ENCODE measurements at places on chromosomes 5 and 9. TPM values are rescaled to one million over a fixed set of nuclear protein-coding genes. Genes with fewer than 3 reads are reported as not detected.

GRCh38 chr9:87850391-87850790, 32.3 kb upstream of the SPATA31E1 start:
- no peak for DNase-seq
- H3K27me3 ChIP-seq = 0 out of 3 replicates have a peak, but pooled peaks cover 4% of the 10 kb centered on the region
- H3K4me3 ChIP-seq = no peak overlapping the region
- no peaks in the 10 kb centered on the region for H3K36me3 ChIP-seq
- H3K4me1 ChIP-seq = no peaks in the 10 kb centered on the region
- H3K27ac ChIP-seq = no peak overlapping the region

DNA sequence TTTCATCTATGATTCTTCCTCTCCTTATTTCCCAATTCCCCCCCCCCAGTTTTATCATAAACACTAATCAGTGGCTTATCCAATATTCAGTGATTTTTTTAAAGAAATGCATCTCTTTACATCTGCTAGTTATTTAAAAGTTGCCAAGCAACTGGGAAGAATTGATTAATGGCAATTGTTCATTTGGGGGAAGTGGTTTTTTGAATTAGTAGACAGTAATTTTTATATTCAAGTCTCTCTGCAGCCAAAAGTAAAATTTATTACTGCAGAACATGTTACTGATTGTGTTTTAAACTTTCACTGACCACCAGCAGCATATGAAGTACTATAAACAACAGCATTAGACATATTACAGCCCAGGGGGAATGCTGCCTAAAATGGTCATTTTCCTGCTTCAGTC, 308.8 kb upstream of the NREP start:
- no peak overlapping the region for H3K27ac ChIP-seq
- DNase-seq = no peak
- H3K27me3 ChIP-seq = no peaks in the 10 kb centered on the region
- no peaks in the 10 kb centered on the region for H3K4me1 ChIP-seq

DNA sequence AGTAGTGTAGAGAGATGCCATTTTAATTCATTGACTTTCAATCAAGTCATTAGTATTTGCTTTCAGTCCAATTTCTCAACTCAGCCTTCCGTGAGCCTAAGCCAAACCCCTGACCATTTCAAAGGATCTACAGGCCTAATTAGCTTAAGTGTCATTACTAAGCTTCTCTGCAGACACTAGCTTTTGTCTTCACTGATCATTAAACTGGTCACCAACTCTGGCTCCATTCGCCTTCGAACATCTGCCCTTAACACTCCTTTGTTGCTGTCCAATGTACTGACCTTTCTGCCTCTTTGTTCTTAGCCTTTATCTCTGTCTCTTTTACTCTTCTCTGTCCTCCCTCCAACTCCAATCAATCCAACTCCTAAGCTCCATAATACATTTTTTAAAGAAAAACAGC, 299.3 kb downstream of the DIRAS2 start:
- no peaks in the 10 kb centered on the region for H3K36me3 ChIP-seq
- no peaks in the 10 kb centered on the region for H3K27me3 ChIP-seq
- DNase-seq = no peak

The PCDHGA11 gene
- total RNA-seq = not detected

- no peak overlapping the region for H3K27ac ChIP-seq
- no peak for DNase-seq
- H3K4me3 ChIP-seq = no peak overlapping the region
- no peaks in the 10 kb centered on the region for H3K27me3 ChIP-seq
These were observed 393.5 kb downstream of the DIRAS2 start for GRCh38 chr9:90249094-90249493.

DNA sequence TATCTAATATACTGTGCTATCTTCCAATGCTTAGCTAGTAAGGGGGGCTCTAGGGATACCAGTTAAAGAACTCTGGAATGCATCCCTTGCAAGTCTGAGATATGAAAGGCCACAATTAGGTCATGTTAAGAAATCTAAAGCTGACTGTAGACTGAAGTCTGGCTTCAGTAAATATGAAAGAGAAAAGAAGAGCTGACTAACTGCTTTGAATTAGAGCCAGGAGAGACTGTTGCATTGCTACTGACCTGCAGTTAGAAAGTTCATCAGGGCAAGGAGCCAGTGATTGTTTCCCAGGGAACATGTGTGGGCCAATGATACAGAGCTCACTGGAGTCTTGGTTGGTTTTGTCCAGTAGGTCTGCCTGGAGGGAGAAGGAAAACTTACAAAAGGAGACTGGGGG, 472.1 kb upstream of the TNC start:
- H3K27me3 ChIP-seq = no peaks in the 10 kb centered on the region
- H3K4me3 ChIP-seq = no peak overlapping the region
- no peak for DNase-seq
- no peaks in the 10 kb centered on the region for H3K36me3 ChIP-seq
- H3K27ac ChIP-seq = no peak overlapping the region

The EXD3 gene
- total RNA-seq = 2.7 TPM

The NUTM2G gene
- not detected for total RNA-seq

The ST8SIA4 gene
- not detected for total RNA-seq
